ENCODE measurements at places on chromosomes 5 and 9. TPM values are rescaled to one million over a fixed set of nuclear protein-coding genes. Genes with fewer than 3 reads are reported as not detected.

Gene FOXD4L3
- total RNA-seq, result 0.25 TPM

Gene CLTA
- 152 TPM for total RNA-seq

Gene BAAT
- 0.25 TPM for total RNA-seq

Gene EGFL7
- 82.0 TPM for total RNA-seq

Gene MORN5
- not detected for total RNA-seq

Gene SRA1
- 41.7 TPM for total RNA-seq

Gene ADAMTSL1
- not detected for total RNA-seq

Gene ZNF354C
- 0.07 TPM for total RNA-seq

Gene PSMD5
- 64.3 TPM for total RNA-seq

DNA sequence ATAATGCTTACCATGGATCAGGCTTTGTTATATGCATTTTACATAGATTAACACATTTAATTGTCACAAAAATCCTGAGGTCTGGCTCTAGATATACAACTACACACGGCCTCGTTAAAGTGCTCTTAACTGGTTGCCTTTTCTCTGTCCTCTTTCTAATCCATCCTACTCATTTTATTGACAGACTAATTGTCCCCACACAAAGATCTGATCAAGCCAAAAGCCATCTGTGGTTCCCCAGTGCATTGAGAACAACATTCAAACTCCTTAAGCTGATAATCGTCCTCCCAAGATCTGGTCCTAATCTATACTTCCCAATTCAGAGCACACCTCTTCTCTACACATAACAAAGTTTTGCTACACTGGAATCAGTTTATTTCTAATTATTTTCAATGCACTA is 23.9 kb upstream of the PPP2R2B start:
- DNase-seq, result no peak

DNA sequence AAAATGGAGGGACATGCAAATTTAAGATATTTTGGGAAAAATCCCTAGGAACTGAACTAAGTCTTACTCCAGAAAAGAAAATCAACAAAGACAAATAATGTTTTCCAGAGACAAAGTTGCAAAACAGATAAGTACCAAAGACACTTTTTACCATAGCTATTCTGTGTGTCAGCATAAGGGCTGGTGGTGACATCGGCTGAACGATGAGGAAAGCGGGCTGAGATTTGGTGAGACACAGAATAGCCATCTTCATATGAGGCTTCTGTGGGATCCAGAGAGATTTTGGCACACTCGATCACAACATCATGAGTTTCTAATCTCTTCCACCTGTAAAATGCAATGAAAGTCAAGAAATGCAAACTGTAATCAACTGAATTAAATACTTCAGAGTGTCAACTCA is 32.3 kb downstream of the TSC1 start:
- DNase-seq, result no peak

- DNase-seq, result no peak
These were observed 6.7 kb upstream of the FYB1 start for GRCh38 chr5:39226100-39226451.

- DNase-seq, result no peak
These were observed 84.2 kb downstream of the FNBP1 start for GRCh38 chr9:129958796-129959195.

- no peak for DNase-seq
These were observed 11.3 kb downstream of the RGS14 start for GRCh38 chr5:177368869-177369644.

GRCh38 chr9:112694706-112695555 is 23.0 kb downstream of the INIP start:
- DNase-seq, result no peak

DNA sequence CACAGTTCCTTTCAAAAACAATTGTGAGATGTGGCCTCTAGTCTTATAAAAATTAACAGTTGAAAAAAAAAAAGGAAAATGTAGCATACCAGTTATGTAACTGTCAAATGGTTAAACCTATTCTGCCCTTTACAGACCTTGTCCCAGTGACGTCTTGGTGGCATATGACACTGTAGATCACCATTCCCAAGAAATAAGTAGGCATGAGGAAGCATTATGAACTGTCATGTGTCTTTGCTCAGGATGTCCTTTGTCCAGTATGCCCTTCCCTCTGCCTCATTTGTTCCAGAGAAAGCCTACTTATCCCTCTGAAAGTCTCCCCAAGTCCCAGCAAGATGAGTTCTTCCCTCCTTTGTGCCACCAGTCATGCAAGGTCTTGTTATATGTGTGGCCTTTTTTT is 63.2 kb downstream of the PAM start:
- no peak for DNase-seq

DNA sequence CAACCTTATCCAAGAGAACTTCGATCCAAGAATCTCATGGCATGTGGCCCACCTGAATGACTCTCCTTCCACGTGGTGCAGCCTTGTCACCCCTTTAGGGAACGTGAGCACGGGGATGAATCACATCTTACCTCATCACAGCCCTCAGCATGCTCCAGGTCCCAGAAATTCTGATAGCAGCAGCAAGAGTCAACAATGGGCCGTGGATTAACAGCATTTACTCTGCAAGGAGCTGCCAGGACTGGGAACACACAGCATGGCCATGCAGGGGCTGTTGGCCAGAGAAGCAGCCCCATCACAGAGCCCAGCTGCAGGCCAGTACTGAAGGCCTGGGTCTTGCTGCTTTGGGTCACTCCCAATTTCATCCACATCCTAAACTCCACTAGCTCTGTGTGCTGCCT is 150.4 kb downstream of the C5orf15 start:
- DNase-seq, result no peak

DNA sequence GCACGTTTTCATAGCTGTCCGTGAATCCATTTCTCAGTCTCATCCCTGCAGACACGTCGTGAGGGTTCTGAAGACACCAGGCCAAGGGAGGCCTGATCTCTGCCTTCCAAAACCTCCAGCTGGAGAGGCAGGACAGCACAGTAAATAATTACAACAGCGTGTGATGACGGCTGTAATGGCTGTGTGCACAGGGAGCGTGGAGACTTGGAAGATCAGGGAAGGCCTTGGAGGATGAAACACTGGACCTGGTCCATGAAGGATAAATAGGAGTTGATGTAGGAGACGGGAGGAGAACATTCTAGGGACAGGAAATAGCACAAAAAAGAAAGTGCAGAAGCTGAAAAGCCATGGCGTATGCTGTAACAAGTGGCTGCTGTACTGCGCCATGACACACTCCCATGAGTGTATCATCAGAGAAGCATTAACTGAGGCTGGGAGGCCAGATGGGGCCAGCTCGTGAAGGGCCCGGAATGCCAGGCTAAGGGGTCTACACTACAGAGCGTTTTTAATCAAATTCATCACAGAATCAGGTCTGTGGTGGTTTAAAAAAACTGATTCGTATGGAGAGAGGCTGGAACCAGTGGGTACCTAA is 97.2 kb downstream of the CRB2 start:
- DNase-seq, result no peak

DNA sequence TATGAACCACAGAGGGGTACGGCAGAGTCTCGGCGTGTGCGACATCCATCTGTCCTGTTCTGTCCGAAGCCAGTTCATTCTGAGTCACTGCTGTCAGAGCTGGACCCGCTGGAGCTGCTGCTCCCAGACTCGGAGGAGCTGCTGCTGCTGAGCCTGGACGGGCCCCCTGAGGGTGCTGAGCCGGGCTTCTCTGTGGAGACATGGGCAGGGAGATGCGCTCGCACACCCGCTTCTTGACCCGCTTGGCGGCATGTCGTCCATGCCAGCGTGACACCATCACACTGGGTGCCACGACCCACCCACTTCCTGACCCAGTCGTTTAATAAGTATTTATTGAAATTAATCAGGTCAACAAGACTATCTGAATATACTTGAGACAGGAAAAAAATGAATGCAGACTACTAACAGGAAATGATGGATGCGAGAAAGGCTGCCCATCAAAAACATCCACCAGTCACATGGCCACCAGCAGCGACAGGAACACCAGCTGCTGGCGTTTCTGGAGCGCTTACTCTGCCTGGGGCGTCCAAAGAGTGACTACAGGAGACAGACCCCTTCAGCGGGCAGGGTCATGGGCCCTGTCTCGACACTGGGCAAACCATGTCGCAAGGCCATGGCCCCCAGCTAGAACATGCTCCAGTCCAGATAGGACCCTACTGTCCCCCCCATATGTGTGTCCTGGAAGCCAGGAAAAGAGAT is 8.4 kb downstream of the BRD3OS start:
- no peak for DNase-seq

DNA sequence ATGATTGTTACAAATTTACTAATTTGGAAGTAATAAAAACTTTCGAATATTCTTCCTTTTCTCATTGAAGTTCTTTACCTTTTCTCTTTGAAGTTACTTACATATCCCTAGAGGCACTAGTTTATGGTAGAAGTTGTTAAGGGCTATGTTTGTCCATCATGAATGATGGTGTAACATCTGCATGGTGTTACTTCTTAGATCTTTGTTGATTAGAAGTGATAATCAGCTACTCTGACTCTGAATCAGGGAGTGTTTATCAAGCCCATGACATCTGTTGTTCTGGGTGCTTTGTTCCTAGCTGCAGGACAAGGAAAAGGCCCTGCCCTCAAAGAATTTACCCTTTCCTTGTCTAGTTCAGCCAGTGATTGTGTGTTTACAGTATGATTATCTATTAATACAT is 32.9 kb downstream of the MAP3K1 start:
- DNase-seq, result no peak

GRCh38 chr9:2214707-2215106 is 199.6 kb downstream of the SMARCA2 start:
- DNase-seq, result no peak

- DNase-seq, result no peak
These were observed 138.2 kb downstream of the MVB12B start for GRCh38 chr9:126464694-126465441.

DNA sequence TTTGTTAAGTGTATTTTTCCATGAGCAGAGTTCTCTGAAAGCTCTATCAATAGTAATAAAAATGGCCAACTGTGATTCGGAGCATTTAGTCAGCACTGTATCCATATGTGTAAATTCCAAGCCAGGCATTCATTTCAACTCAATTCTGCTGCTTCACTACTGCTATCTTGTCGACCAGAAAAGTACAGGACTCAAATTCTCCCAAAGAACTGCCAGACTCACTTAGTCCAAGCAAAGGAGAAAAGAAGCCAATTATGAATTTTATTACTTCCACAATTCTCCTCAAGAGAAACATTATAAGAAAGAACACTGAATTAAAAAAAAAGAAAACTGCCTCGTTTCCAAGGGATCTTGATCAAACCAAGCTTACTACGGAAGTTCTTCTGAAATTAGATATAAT is 906.3 kb upstream of the DMAC1 start:
- DNase-seq, result no peak

GRCh38 chr9:125428902-125429467 is 167.4 kb downstream of the GAPVD1 start:
- no peak for DNase-seq

DNA sequence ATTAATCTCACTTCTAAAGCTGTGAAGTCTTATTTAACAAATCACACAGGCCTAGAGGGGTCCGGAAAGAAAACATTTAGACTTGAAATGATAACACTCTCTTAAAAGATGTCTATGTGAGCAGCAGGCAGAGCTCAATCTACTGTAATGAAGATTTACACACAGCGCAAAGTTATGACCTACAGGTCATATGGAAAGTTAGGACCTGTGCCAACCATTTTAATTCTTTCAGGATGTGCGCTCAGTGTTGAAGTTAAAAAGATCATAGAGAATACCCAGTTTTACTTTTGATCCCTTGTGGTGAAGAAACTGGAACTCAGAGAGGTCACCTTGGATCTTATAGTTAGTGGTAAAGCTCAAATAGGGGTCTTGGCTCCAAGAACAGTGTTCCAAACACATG is 3.1 kb upstream of the CREBRF start:
- DNase-seq, result no peak

GRCh38 chr9:114924327-114924726 is 6.1 kb downstream of the TNFSF8 start:
- no peak for DNase-seq

GRCh38 chr9:18347386-18348082 is 126.4 kb upstream of the ADAMTSL1 start:
- DNase-seq, result no peak

- DNase-seq, result no peak
These were observed 137.2 kb upstream of the FST start for GRCh38 chr5:53343187-53343586.

GRCh38 chr5:180810959-180811622 is 8.5 kb upstream of the MGAT1 start:
- DNase-seq, result no peak

DNA sequence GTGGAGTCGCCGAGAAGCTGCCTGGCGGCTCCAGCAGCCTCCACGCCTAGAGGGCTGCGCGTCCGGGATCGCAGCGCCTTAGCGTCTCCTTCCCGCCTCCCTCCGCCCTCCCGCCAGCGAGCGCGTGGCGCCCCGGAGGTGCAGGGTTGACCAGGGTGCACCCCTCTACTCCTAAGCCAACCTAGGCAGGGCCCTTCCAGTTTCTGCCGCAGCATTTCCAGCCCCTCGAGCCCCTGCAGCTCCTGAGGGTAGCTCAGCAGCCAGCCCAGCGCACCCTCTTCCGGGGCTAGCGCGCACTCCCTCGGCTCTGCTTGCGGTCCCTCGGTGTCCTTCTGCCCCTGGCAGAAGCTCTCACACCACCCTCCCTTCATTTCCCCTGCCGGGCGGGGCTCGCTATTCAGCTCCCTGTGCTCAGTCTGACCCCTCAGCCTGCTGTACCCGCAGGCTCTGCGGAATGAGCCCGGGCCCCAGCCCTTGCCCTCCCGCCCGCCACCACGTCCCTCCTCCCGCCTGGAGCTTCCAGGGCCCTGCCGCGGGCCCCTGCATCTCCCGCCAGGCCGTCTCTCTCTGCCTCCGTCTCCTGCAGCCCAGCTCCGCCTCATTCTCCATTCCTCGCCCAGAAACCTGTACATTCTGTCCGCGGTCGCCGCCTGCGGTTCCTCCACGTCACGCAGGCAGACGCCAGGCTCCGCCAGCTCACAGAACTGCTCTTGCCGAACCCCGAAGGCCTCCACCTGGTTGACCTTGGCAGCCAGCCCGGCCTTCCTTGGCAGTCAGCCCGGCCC is 61.8 kb downstream of the SPATA31C2 start:
- DNase-seq, result peak; percentile 63

DNA sequence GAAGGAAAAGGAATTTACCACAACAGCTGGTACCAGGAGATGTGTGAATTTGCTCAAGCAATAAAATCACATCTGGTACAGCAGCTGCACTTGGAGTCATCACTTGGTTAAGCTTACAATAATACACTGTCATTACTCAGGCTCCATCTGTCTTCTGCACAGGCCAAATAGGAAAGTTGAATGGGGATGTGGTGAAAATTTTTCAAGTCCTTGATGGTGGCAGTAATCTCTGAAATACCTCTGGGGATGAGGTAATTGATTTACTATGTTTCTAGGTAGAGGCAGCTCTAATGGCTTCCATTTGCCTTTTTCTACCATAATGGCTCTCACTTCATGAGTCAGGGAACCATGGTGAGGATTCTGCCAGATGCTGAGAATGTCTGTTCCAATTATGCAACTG is 206.8 kb upstream of the ATP10B start:
- no peak for DNase-seq

All from HCT116 (cell line).